ENCODE measurements at places on chromosomes 2 and 18.
A peak's percentile ranks its signal among the peaks of the same experiment; 100 is the strongest.

- DNase-seq, result no peak
These were observed 105.3 kb downstream of the AKAIN1 start for GRCh38 chr18:5091741-5092140.

- no peak for DNase-seq
These were observed 61.8 kb downstream of the C2orf76 start for GRCh38 chr2:119304847-119305246.

GRCh38 chr2:234967870-234968208, 16.0 kb downstream of the SH3BP4 start:
- no peak for DNase-seq

- DNase-seq, result no peak
These were observed 691.1 kb upstream of the PIK3C3 start for GRCh38 chr18:41263956-41264355.

GRCh38 chr2:165016772-165017411, 61.6 kb upstream of the SLC38A11 start:
- DNase-seq, result no peak

DNA sequence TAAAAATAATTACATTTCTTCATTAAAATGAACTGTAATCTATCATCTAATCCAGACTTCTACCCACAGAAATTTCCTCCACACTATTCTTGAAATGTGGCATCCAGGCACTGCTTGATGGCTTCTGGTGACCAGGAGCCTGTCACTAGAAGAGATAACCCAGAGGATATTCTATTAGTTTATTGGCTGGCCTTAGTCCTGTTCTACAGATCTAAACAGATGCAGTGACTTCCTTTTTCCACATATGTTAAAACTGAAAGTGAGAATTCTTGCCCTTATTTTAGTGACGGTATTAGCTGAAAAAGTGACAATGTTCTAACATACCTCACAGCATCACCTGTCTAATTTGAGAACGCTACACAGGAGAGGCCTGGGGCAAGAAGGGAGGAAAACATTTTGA, 775.4 kb downstream of the TSN start:
- no peak for DNase-seq

DNA sequence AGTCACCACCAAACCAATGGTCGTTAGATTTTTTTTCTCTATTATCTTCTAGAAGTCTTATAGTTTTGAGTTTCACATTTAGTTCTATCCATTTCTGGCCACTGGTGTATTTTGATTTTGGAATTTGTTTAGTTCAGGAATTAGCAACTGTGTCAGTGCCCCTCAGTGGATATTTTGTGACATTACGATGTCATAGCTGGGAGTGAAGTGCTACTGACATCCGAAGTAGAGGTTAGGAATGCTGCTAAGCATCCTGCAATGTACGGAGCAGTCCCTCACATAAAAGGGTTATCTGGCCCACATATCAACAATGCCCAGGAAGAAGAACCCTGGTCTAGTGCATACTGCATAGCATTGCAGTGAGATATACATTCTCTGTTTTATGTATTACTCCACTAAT, 157.4 kb upstream of the RGPD4 start:
- no peak for DNase-seq

- DNase-seq, result no peak
These were observed 428.3 kb downstream of the MBD2 start for GRCh38 chr18:53796040-53796729.

DNA sequence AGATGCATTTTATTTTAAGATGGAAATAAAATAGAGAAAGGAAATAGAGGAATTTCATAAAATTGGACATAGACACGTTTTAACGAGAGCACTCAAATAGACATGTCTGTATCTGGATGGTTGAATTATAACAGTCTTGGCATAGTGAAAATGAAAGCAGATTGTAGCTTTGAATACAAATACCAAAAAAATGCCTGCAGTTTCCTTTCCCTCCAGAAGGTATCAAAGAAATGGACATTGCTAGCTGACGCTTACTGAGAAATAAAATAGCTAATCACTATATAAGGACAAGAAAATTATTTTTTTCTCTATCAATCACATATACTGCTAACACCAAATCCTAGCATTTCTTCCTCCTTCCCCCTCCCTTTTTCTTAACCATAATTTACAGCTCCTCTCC, 11.4 kb upstream of the MAPRE2 start:
- DNase-seq, result no peak

- no peak for DNase-seq
These were observed 247.3 kb downstream of the PTGR3 start for GRCh38 chr18:74961596-74961995.

DNA sequence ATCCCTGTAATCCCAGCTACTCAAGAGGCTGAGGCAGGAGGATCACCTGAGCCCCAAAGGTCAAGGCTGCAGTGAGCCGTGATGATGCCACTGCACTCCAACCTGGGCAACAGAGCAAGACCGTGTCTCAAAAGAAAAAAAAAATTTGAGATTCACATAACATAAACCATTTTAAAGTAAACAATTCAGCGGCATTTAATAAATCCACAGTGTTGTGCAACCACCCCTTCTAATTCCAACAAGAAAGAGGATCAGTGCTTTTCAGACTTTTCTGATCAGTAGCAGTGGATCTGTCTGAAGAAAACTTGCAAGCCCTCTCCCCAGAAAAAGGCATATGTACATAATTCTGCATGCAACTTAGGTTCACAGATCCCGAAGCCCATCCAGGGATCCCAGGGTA, 7.2 kb upstream of the SAG start:
- DNase-seq, result no peak

GRCh38 chr2:85813211-85813981, 59.6 kb downstream of the ATOH8 start:
- DNase-seq, result no peak

- no peak for DNase-seq
These were observed 10.1 kb downstream of the NTSR2 start for GRCh38 chr2:11659851-11660250.

DNA sequence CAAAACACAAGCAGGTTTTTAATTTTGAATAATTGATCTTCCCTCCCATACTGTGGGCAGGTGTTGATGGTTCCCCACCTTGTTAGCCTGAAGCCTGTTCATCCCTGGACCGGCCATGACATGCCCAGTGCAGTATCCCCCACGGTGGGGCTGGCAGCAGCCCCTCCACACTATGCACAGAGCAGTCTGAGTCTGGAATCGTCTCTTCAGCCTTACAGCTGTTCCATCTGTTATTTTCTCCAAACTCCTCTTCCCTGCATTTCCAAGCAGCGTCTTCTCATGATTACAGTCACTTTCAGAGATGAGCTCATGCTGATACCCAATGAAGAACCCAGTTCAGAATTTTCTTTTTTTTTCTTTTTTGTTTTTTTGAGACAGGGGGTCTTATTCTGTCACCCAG, 68.2 kb downstream of the ADI1 start:
- DNase-seq, result no peak

DNA sequence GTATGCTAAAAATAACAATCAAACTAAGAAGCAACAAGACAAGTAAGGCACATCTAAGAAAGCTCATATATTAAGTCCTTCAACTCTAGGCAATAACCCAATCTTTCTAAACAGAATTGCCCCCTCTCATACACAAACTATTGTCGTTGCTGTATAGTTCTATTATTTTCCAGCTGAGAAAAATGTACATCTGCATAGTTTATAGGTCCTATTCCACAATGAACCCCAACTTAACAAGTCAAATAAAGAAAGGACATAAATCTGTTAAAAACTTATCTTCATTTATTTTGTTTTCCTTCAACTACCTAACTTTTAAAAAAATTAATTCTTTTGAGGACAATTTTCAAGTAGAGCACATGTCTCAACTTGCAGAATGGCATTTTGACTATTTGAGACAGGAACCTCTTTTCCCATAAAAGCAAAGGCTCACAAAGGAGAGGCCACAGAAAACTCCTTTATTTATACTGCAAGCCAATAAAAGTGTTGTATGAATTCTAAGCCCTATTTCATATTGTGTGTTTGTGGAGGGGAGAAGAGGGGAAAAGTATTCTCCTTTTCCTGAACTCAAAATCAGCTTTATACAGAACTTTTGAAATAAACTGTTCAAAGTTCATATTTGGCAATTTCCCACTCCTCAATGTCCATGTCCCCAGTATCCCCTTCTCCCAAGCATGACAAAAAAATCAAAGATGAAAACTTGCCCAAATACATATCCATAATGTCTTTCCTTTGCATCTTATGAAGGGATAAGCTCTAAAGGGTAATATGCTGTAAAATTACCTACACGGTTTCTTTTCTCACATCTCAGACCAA, 37.4 kb downstream of the RTN4 start:
- DNase-seq, result no peak

DNA sequence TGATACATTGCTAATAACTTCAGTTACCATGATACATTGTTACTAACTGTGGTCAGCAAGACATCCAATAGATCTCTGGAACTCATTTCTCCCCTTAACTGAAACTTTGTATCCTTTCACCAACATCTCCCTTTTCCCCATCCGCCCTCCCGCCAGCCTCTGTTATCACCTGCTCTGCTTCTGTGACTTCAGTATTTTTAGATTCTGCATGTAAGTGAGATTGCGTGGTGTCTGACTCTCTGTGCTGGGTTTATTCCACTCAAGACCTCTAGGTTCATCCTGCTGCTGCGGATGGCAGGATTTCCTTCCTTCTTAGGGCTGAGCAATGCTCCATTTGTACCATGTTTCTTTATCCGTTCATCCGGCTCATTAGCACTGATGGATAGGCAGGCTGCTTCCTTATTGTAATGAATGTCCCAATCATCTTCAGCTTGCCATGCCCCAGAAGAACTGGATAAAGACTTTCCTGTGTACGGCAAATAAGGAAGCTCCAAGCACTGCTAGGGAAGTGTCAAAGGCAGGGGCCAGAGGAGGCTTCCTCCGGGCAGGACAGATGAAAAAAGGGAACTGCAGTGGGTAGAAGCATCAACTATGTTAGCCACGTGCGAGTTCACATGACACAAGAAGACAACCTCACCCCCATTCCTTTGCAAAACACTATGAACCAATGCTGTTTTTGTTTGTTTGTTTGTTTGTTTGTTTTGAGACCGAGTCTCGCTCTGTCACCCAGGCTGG, 113.4 kb downstream of the EIPR1 start:
- DNase-seq, result no peak

DNA sequence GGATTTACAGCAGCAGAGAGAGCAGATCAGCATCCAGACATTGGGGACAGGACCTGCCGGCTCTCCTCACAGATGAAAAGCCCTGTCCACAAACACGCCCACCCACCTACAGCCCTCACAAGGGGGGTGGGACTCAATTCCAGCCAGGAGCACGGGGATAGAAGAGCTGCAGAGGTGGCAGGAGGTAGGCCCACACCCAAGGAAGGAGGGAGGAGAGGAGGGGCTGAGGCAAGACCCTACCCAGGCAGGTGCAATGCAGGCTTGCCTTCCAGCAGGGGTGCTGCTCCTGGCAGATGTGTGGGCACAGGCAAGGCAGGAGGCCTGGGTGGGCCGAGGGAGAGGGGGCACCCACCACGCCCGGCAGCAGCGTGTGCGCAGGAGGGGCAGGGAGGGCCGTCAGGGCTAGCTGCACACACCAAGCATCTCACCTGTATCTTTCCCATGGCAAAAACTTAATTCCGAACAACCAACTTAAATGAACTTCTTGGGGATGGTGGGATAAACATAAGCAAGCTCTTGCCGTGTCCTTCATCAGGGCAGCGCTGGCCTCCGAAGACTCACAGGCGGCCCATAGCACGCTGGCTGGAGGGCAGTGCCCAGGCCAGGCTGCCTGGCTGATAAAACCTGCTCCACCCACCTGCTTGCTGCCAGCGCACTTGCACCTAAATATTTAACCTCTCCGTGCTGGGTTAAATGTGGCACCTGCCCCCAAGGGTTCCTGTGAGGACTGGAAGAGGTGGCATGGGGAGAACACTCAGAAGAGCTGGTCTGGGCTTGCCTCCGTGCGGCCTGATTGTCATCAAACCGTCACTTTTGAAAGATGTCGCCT, 219.5 kb downstream of the HDAC4 start:
- DNase-seq, result no peak

GRCh38 chr2:171341394-171342066, 92.3 kb downstream of the METTL8 start:
- no peak for DNase-seq

DNA sequence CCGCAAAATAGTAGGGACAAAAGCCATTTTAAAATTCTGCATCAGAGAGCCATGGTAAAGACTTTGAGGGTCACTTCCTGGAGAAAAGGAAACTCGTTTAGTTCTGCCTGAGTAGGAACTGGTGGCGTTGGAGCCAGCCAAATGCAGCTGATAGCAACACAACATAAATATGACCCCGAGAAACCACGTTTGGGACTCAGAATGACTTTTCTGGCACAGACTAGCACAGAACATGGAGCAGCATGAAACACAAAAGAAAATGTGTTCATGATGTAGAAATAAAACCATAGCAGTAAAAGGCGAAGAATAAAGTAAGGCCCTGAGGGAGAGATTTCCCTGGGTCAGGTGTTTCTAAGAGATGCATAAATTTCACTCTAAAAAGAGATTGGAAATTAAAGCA, 149.2 kb upstream of the KLHL29 start:
- no peak for DNase-seq

DNA sequence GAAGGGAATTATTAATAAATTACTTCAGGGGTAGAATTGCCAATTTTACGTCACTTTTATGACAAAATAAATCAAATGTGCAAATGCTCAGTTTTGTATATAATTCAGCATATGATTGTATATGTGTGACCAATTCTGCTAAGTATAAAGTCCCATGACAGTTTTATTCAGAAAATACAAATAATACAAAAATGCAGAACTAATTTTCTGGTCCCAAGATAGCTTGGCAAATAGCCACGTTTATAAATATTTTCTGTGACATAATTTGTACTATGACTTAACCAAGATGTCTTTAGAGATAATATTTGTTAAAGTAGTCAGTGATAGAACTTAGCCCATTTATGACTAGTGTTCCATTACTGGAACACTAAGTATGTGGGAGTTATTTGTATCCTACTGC, 24.2 kb upstream of the CAB39 start:
- DNase-seq, result no peak

GRCh38 chr18:55355223-55355622, 232.8 kb downstream of the TCF4 start:
- no peak for DNase-seq

DNA sequence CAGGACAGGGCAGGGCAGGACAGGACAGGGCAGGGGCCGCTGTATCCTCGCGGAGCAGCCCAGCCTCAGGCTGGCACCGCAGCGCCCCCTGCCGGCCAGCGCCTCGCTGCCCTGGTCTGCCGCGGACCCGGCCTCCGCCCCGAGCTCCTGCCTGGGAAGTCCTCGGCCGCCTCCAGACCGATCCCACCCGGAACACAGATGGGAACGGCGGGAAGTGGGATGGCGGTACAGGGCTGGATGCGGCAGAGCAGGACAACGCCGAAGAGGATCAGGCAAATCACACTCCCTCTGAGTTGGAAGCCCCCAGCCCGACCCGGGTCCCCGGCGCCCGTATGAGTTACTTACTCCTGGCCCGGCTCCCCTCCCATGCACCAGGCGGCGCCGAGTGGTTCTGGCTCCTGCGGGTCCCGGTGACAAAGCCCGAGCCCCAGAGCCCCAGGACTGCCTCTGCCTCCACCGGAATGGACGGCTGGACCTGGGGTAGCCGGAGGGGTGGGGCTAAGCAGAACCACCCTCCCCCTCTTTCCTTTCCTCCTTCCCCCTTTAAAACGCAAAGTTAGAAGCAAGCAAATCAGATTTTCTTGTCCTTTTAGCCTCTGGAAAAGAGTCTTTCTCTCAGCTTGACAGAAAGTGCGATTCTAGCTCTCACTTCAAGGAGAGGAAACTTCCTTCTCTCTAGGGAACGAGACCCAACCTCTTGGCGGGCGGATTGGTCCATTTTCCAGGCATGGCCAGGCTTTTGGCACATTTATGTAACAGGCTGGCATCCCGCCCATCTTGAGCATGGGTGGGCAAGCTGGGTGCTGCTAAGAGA, at the start of gene TP53I3:
Gene TP53I3 (minus strand): TSS at position 449 of the 814 bp plus-strand sequence. CDS start 508 bp downstream, outside the sequence.
- peak; percentile 76 for DNase-seq

Measured in CD8-positive, alpha-beta memory T cell (primary cell).